ENCODE measurements at places on chromosomes 7 and 10. TPM values are rescaled to one million over a fixed set of nuclear protein-coding genes. Genes with fewer than 3 reads are reported as not detected.

TMEM176B gene
- not detected for total RNA-seq

FGL2 gene
- 6.1 TPM for total RNA-seq

GRCh38 chr10:131652438-131653139, 248.2 kb upstream of the PPP2R2D start:
- H3K4me1 ChIP-seq, result peaks cover 5% of the 10 kb centered on the region
- no peaks in the 10 kb centered on the region for H3K36me3 ChIP-seq
- no peak for DNase-seq
- no peak overlapping the region for H3K27ac ChIP-seq
- H3K27me3 ChIP-seq, result peaks cover 52% of the 10 kb centered on the region

DNA sequence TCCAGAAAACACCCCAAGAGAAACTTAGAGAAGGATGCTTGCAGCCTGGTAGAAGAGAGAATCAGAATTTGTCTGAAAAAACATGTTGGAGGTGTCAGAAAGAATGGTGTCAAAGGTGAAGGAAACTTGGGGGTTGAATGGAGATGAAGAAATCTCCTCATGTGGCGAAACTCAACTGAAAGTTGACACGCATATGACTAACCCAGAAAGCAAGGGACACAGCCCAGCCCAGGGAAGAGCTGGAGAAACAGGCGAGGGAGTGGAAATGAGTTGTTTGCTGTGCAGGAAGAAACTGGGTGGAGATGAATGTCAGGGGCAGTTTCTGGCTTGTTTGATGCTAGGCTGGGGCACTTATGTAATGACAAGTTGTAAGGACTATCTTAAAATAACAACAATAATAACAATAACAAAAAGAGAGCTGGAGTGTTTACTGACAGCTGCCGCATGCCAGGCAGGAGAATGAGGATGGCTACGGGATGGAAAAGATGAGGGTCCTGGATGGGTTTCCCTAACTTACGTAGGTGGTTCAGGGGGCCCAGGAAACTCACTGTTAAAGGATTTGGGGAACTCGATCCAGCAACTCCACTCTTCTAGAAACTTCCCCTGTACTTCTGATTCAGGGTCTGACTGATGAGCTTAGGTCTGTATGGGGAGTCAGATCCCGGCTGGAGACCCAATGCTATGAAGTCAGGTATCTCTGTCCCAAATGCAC, 57.4 kb downstream of the MAP3K8 start:
- no peak overlapping the region for H3K27ac ChIP-seq
- peaks cover 44% of the 10 kb centered on the region for H3K4me1 ChIP-seq
- no peak overlapping the region for H3K4me3 ChIP-seq
- H3K27me3 ChIP-seq, result no peaks in the 10 kb centered on the region

DNA sequence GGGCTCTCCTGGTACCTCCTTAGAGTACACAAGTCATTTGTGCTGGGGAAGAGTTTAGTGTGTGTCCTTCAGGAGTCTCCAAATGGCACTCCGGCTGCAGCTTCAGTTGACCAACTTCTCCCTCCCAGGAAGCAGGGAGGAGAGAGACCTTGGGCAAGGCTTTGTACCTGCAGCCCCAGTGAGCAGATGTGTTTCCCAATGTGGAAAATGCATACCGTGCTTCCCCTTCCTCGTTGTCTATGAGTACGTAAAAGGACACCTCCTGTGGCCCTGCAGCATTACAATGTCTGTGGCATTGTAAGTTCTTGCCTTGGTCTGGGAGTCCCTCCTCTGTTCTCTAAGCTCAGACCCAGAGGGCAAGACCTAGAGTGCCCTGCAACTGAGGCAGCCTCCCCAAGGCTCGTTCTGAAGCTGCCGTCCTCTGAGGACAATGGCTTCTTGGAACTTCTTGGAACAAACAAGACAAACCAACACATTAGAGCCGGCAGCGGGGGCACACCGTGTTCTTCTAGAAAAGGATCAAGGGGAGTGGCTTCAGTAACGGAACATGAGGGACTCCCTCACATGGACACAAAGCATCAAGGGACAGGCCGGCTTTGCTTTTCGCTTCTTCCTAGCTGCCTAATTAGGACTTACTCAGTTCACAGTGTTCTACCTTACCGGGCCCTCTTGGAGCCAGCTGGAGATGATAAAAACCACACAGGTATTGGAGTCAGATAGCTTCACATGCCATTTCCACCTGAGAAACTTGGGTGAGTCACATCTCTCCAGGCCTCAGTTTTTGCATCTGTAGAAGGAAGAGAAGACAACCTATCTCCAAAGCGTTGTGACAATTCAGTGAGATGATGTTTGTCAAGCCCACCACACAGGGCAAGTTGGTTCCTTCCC, 20.9 kb upstream of the PPA1 start:
- H3K36me3 ChIP-seq, result no peaks in the 10 kb centered on the region
- peak overlapping the region; percentile 31 for H3K4me3 ChIP-seq
- no peak overlapping the region for H3K27ac ChIP-seq
- peaks cover 8% of the 10 kb centered on the region for H3K4me1 ChIP-seq

PNLIPRP3 gene
- total RNA-seq, result not detected

GRCh38 chr7:76225379-76225778, 23.7 kb downstream of the SRRM3 start:
- H3K36me3 ChIP-seq, result no peaks in the 10 kb centered on the region
- H3K27ac ChIP-seq, result no peak overlapping the region
- peaks cover 40% of the 10 kb centered on the region for H3K27me3 ChIP-seq
- no peaks in the 10 kb centered on the region for H3K4me1 ChIP-seq

DNA sequence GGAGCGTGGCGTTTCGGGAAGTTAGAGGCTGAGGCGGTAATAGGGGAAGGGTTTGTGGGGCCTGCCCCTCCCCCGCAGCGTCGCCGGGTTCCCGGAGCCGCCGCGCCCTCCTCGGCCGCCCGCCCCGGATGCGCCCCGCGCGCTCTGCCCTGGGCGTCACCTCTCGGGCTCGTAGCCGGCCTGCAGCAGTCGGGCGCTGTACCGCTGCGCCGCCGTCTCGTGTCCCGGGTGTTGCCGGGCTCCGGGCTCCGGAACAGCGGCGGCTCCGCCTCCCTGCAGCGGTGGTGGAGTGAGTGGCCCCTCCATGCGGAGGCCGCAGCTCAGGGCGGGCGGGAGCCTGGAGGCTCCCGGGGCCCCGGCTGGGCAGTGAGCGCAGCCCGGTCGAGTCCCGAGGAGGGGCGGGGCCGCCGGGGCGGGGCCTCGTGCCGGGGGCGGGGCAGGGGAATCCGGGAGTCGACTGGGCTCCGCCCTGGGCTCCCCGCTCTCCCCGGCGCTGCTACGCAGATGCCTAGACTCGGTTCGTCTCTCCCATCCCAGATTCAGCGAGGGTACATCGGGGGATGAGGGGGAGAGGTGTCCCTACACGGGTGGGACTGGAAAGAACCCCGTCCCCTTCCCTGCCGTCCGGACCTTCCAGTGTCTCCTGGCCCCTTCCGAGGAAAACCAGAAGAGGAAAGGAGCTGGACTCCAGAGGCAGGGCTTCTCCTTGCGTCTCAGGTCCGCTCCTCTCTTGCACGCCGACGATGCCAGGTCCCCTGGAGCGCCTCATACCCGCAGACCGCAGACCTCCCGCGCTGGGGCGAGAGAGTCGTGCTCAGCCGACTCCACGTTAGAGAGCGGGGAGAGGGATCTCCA, at the start of gene IMPDH1:
Gene IMPDH1 (minus strand): TSS at position 387 of the 855 bp plus-strand sequence. CDS start 81 bp downstream, at position 306.
- peak within 1 kb of the TSS; percentile 87 for H3K27ac ChIP-seq
- no peaks in the 10 kb centered on the region for H3K36me3 ChIP-seq
- peaks cover 38% of the 10 kb centered on the region for H3K4me1 ChIP-seq
- peak within 1 kb of the TSS; percentile 92 for H3K4me3 ChIP-seq
- DNase-seq, result peak; percentile 77

DNA sequence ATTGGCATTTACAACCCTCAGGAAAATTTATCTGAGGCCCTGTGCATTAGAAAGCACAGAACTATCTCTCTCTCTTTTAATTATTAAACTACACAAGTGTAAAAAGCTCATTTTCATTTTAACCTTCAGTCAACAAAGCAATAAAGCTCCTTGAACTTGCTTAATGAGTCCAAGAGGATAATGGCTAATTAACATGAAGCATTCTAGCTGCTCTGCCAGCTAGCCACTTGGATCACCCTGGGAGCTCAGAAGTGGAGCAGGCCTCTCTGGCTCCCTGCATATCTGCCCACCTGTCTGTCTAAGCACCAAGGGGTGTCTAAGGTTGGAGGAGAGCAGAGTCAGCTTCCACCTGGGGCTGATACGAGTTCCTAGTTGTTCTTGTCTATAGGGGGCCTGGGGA, 56.0 kb upstream of the SLC35G1 start:
- peaks cover 5% of the 10 kb centered on the region for H3K36me3 ChIP-seq
- no peaks in the 10 kb centered on the region for H3K4me1 ChIP-seq
- H3K27me3 ChIP-seq, result peaks cover 12% of the 10 kb centered on the region
- no peak overlapping the region for H3K4me3 ChIP-seq

- H3K27me3 ChIP-seq, result peaks cover 51% of the 10 kb centered on the region
- no peak overlapping the region for H3K4me3 ChIP-seq
- H3K4me1 ChIP-seq, result peaks cover 16% of the 10 kb centered on the region
Observed at GRCh38 chr7:155814316-155815276, 2.3 kb upstream of the SHH start.

TFEC gene
- total RNA-seq, result 0.83 TPM

DNA sequence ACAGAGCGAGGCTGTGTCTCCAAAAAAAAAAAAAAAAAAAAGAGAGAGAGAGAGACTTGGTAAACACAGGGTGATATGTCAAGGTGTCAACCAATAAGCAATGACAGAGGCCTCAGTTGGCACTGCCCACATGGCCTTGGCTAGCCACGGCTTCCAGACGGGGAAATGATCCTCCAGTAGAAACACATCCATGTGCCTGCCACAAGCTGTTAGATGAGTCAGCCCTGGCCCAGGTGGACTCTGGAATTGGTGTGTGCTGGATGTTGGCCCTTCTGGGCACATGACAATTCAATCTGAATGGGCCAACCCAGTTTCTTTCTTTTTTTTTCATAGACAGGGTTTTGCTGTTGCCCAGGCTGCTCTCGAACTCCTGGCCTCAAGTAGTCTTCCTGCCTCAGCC, 13.7 kb downstream of the RFC2 start:
- no peaks in the 10 kb centered on the region for H3K27me3 ChIP-seq
- DNase-seq, result no peak
- peaks cover 22% of the 10 kb centered on the region for H3K36me3 ChIP-seq
- H3K4me1 ChIP-seq, result no peaks in the 10 kb centered on the region
- H3K4me3 ChIP-seq, result no peak overlapping the region

DNA sequence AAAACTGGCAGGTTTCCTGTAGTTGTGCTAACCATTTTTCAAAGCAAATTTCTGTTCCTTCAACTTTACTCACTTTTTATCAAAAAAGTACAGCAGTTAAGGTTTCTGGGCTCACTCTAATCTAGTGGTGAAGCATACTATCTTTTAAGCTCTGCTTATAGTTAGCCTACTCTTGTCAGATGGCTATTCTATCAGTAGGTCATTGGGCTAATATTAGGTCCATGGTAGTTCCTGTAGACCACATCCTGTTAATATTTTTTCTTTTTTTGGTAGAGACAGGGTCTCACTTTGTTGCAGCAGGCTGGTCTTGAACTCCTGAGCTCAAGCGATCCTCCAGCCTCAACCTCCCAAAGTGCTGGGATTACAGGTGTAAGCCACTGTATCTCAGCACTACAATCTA, 27.9 kb upstream of the NRCAM start:
- H3K27ac ChIP-seq, result no peak overlapping the region
- no peak for DNase-seq
- H3K4me1 ChIP-seq, result no peaks in the 10 kb centered on the region
- no peaks in the 10 kb centered on the region for H3K27me3 ChIP-seq
- no peak overlapping the region for H3K4me3 ChIP-seq

DNA sequence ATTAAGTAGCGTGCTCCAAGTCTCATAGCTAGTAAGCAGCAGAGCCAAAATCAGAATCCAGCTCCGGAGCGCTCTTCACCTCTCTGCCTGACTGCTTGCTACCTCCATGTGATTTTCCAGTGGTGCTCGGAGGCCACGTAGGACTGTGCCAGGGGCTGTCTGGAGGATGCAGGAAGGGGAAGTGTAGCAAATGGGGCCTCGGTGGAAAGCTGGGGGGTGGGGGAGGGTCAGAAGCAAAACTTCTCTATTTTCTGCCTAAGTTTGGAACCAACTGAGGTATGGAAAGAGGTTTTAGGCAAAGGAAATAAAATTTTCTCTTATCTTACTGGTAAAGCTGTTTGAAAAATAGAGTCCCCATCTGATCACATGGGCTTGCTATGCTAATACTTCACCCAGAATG, 108.7 kb downstream of the TBXAS1 start:
- H3K27me3 ChIP-seq, result peaks cover 3% of the 10 kb centered on the region
- DNase-seq, result no peak
- no peak overlapping the region for H3K27ac ChIP-seq
- H3K36me3 ChIP-seq, result no peaks in the 10 kb centered on the region
- no peaks in the 10 kb centered on the region for H3K4me1 ChIP-seq
- no peak overlapping the region for H3K4me3 ChIP-seq

GRCh38 chr7:43905209-43905946, 1.0 kb downstream of the URGCP start:
- peaks cover 46% of the 10 kb centered on the region for H3K4me1 ChIP-seq
- peak overlapping the region; percentile 96 for H3K27ac ChIP-seq
- H3K27me3 ChIP-seq, result no peaks in the 10 kb centered on the region
- H3K36me3 ChIP-seq, result no peaks in the 10 kb centered on the region
- no peak for DNase-seq

SLC26A5 gene
- not detected for total RNA-seq

- H3K4me1 ChIP-seq, result peaks cover 20% of the 10 kb centered on the region
- DNase-seq, result no peak
- H3K27ac ChIP-seq, result no peak overlapping the region
- peak overlapping the region; percentile 79 for H3K4me3 ChIP-seq
Observed at GRCh38 chr7:149191851-149192250, 3.5 kb upstream of the ZNF282 start.

DNA sequence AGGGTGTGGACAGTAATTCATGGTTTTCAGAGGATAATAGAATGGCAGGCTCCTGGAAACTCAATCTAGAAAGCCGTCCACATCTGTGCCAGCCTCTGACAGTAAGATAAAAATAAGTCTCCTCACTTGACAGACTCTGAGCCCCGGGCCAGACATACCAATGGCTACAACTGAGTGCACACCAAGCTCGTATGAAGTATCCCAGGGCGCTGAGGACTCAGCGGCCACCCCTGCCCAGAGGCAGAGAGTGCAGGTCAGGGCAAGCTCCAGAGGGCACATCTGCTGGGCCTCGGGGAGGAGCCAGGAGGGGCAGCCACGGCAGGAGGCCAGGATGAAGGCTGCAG, 262.8 kb upstream of the TCERG1L start:
- H3K27me3 ChIP-seq, result no peaks in the 10 kb centered on the region
- no peak for DNase-seq
- H3K36me3 ChIP-seq, result no peaks in the 10 kb centered on the region
- no peaks in the 10 kb centered on the region for H3K4me1 ChIP-seq
- no peak overlapping the region for H3K27ac ChIP-seq
- no peak overlapping the region for H3K4me3 ChIP-seq

GRCh38 chr7:154541606-154542005, 461.3 kb downstream of the PAXIP1 start:
- H3K27me3 ChIP-seq, result no peaks in the 10 kb centered on the region
- no peaks in the 10 kb centered on the region for H3K4me1 ChIP-seq
- H3K4me3 ChIP-seq, result no peak overlapping the region
- no peaks in the 10 kb centered on the region for H3K36me3 ChIP-seq
- DNase-seq, result no peak

All from naive thymus-derived CD8-positive, alpha-beta T cell (primary cell).